ENCODE measurements at places on chromosomes 11 and 22. TPM values are rescaled to one million over a fixed set of nuclear protein-coding genes. Genes with fewer than 3 reads are reported as not detected.

PGM2L1 gene
- total RNA-seq: 11.4 TPM

PRSS23 gene
- total RNA-seq: 262 TPM

KCNJ11 gene
- total RNA-seq: not detected

FGF3 gene
- total RNA-seq: not detected

RAG2 gene
- total RNA-seq: not detected

Measured in smooth muscle cell of the coronary artery (primary cell).